ENCODE measurements at places on chromosomes 16 and 17. TPM values are rescaled to one million over a fixed set of nuclear protein-coding genes. Genes with fewer than 3 reads are reported as not detected.

The TBC1D3K gene
- total RNA-seq: not detected

The PIEZO1 gene
- 181 TPM for total RNA-seq

The HOXB1 gene
- total RNA-seq: not detected

The USB1 gene
- total RNA-seq: 14.5 TPM

The CCL1 gene
- total RNA-seq: not detected

The TMEM114 gene
- not detected for total RNA-seq

The KCNJ2 gene
- total RNA-seq: 8.8 TPM

The WNT9B gene
- total RNA-seq: 2.0 TPM

The CDH15 gene
- total RNA-seq: not detected

The RBFOX1 gene
- total RNA-seq: not detected

The CTNS gene
- total RNA-seq: 20.0 TPM

DNA sequence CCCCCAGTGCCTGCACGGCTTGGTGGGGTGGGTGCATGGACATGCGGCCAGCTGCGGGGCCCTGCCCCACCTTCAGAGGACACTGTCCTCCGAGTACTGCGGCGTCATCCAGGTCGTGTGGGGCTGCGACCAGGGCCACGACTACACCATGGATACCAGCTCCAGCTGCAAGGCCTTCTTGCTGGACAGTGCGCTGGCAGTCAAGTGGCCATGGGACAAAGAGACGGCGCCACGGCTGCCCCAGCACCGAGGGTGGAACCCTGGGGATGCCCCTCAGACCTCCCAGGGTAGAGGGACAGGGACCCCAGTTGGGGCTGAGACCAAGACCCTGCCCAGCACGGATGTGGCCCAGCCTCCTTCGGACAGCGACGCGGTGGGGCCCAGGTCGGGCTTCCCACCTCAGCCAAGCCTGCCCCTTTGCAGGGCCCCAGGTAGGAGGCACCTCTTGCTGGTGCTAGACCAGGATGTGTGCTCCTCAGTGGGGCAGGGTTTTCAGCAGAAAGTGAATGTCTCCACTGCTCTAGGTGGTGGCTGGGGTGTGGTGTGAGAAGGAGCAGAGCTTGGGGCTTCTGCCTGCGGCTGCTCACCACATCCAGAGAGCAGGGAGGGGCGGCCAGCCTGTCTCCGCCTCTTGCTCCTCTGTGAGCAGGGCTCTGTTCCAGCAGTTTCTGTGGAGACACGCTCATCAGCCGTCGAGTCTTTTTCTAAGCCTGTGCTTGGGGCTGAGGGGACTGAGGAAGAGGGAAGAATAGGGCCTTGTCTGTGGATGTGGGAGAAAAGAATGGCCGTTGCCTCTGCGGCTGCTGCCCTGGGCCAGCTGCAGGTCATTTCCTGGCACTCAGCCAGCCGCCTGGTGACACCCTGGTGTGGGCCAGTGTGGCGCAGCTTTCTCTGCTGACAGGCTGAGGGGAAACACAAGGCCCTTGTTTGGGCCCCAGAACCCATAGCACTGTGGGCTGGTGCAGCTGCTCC, 2.2 kb downstream of the ZNF276 start:
- no peak for DNase-seq

- no peak for DNase-seq
Measured at GRCh38 chr17:76174037-76174436, 33.0 kb upstream of the FOXJ1 start.

- no peak for DNase-seq
Measured at GRCh38 chr16:4578961-4579530, 22.9 kb downstream of the C16orf96 start.

DNA sequence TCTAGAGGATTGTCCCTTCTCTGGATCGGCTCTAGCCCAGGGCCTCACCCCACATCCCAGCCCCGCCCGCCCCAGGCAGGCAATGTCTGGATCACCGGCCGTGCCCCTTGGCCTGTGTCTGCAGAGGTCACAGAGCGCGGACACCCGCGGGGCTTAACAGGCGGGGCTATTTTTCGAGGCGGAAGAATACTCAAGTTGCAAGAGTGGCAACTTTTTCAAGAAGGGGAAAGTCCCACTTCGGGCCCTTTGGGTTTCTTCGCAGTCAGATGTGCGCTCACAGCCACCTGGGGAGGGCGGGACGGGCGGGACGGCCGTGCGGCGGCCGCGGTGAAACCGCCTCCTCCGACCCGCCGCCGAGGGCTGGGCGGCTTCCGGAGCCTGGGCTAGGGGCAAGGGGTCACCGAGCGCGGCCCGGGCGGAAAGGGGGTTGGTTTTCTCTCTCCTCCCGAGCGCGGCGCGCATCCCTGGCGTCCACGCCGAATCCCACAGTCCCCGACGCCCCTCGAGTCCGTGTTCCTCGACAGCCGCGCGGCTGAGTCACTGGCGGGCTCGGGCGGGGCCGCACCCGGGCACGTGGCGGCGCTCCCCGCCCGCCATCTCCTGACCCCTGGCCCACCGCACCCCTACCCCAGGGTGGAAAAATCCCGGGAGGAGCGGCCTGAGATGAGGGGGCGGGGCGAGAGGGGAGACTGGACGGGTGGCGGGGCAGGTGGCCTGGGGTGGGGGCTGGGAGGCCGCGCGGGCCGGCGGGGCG, 1.2 kb upstream of the PFN1 start:
- DNase-seq: peak; percentile 59

DNA sequence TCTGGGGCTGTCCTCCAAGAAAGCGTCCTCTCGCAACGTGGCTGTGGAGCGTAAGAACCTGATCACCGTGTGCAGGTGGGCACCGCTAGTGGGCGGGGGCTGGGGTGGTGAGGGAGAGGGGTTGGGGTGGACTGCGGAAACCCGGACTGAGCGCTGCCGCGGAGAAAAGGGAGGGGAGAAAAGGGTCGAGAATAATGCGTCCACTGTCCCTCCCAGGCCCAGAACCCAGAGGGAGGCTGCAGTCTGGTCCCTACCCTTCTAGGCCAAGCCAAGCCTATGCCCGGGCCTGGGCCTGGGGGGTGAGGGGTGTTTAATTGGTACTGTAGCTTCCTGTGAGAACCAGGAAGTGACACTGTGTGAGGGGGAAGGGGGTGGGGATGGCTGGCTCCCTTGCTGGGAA, 464 bp downstream of the RUNDC3A start:
- DNase-seq: no peak

- peak; percentile 65 for DNase-seq
Measured at GRCh38 chr16:10181196-10182162, 749 bp downstream of the GRIN2A start.

DNA sequence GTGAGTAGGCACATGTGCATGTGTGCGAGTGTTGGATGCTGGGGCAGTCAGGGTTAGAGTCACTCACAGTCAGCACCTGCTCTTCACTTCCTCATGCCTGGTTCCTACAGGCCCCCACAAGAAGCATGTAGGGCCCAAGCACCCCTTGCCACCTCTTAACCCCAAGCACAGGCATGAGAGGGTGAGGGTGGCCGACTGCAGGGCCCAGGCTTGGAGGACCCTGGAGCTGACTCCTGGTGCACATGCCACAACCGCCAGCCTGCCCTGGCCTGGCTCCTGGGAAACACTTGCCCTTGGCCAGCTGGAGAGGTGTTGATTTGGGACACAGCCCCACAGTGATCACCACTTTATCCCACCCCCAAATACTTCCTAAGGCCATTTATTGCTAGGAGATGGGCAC, 16.9 kb upstream of the CDRT15L2 start:
- DNase-seq: no peak

DNA sequence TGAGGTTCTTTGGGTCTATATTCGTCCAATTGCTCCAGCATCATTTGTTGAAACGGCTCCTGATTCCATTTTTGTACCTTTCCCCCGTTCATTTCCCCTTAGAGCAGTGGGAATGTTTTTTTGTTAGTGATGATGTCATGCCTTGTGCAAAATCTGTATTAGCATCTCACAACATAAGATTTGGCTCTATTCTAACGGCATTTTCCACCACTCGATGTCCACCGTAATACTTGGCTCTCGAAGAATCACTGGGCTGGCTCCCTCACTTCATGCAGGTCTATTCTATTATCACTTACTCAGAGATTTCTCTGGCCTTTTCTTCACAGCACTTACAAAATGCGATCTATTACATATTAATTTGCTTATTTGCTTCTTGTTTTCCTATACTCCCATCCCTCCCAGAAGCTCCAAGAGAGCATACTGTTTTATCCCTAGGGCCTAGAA, 571 bp upstream of the NME1 start:
- peak; percentile 19 for DNase-seq

DNA sequence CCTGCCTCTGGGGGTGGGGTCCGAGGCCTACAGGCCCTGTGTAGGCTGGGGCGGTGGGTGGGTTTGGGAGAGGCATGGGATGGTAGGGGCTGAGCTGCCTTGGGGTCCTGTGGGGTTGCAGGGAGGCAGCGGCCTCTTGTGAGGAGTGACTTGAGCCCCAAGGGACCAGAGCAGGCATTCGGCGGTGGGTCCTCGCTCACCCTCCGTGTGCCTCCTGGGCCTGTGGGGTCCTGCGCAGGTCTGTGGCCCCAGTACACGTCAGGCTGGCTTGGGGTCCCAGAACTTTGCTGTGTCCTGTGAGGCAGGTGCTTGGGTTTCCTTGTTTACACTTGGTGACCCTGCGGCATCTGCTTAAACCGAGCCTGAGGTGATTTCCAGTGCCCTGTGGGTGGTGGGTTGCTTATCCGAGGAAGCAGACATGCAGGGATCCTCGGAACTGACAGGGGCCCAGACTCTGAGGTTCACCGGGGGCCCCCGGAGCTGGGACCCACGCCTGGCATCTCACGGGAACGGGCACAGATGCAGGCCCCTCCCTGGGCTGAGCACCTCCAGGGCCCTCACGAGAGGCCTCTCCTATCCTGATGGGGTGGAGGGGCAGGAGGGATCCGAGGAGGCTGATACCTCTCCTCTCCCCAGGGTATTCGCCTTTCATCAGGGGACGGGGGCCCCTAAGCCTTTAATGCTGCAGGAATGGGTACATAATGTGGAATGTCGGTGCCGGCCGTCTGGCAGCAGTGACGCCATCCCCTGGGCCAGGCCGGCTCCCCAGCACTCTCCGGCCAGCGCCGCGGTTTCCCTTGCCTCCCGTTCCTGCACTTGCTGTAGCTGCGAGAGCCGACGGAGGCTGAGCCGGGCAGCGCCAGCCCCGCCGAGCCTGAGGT, 7.7 kb downstream of the METRNL start:
- no peak for DNase-seq

GRCh38 chr17:4332296-4332970, 34.0 kb downstream of the UBE2G1 start:
- DNase-seq: no peak

GRCh38 chr16:69471121-69471520, 46.7 kb downstream of the CYB5B start:
- DNase-seq: no peak

GRCh38 chr17:80855948-80856862, 135.4 kb upstream of the CHMP6 start:
- peak; percentile 70 for DNase-seq

- DNase-seq: no peak
Measured at GRCh38 chr16:75222271-75222783, 3.5 kb downstream of the CTRB1 start.

DNA sequence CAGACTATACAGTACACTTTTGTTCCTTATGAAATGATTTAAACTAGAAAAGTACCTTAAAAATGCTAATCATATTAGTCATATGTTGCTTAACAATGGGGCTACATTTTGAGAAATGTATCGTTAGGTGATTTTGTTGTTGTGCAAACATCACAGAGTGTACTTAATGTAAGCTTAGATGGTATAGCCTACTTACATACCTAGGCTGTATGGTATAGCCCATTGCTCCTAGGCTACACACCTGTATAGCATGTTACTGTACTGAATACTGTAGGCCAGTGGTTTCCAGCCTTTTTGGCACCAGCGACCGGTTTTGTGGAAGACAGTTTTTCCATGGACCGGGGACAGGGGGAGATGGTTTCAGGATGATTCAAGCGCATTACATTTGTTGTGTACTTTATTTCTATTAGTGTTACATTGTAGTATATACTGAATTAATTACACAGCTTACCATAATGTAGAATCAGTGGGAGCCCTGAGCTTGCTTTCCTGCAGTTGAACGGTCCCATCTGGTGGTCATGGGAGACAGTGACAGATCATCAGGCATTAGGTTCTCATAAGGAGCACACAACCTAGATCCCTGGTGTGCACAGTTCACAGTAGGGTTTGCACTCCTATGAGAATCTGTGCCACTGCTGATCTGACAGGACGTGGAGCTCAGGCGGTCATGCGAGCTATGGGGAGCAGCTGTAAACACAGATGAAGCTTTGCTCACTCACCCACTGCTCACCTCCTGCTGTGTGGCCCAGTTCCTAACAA, 35.0 kb upstream of the MRC2 start:
- no peak for DNase-seq

DNA sequence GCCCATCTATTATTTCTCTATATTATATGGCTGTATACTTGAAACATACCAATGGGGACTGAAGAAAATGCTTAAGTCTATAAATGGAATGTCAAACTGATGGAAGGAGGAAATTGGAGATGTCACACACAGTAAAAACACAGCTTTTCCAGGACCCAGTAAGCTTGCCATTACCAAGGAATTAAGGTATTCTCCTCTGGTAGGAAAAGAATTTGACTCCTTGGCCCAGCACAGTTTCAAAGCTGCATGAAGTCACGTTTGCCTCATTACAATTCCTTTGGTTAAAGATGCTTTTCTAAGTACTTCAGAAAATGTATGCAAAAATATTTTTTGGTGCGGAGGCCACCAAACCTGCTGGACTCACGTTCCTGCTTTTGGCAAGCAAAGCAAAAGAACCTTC, 48.5 kb downstream of the CDH13 start:
- DNase-seq: no peak

GRCh38 chr17:82978765-82979349, 100.6 kb upstream of the METRNL start:
- peak; percentile 16 for DNase-seq

- DNase-seq: peak; percentile 53
Measured at GRCh38 chr16:68072038-68072695, 13.0 kb upstream of the NFATC3 start.

- DNase-seq: no peak
Measured at GRCh38 chr17:16923097-16923903, 48.6 kb downstream of the TNFRSF13B start.

DNA sequence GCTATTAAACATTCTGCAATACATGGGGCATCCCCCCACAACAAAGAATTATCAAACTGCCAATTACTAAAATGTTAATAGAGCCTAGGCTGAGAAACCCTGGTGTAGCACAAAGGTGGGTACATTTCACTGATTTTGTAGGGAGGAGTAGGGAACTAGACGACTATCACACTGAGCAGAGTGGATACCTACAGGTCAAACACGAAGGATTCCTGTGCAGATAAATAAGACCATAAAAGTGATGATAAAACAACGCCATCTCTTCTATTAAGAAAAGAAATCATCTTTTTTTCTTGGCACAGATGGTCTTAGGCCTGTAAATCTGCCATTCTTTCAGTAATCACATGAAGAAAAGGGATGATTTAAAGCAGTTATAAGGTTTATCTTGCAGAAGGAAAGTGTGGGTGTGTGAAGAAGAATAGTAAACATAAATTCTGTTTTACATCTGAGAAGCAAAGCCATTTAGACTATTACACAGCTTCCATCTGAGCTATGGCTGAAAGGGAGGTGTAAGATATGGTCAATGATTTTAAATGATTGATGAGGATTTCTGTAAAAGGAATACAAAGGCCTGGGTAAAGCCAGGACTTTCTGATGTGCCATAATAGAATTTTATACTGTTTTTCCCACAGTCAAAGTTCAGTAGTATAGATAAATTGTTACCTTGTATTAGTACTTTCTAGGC, 429.4 kb upstream of the GOT2 start:
- DNase-seq: no peak

Measured in breast epithelium (tissue), 4 donors.